ENCODE measurements at places on chromosomes 5 and 9.

DNA sequence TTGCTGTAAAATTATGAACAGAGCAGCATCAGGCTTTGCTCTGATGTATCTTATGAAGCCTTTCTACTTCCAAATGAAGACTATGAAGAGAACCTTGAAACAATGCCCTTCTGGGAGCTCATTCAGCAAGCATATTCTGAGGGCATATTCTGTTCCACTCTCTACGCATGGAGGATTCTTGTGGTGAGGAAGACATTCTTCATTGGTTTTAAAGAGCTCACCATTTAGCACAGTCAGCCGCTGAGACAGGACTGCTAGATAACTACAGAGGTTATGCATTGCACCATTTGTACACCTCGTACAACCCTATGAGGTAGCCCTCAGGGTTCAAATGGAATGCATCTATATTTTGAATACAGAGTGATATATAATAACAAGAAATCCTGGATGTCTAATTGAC, 61.0 kb downstream of the INVS start:
- no peaks in the 10 kb centered on the region for H3K27me3 ChIP-seq
- no peak for DNase-seq
- no peaks in the 10 kb centered on the region for H3K36me3 ChIP-seq
- H3K4me3 ChIP-seq = no peak overlapping the region
- no peaks in the 10 kb centered on the region for H3K4me1 ChIP-seq
- no peak overlapping the region for H3K27ac ChIP-seq

- no peaks in the 10 kb centered on the region for H3K4me1 ChIP-seq
- no peaks in the 10 kb centered on the region for H3K36me3 ChIP-seq
Observed at GRCh38 chr5:66242050-66242715, 98.1 kb downstream of the SREK1 start.

DNA sequence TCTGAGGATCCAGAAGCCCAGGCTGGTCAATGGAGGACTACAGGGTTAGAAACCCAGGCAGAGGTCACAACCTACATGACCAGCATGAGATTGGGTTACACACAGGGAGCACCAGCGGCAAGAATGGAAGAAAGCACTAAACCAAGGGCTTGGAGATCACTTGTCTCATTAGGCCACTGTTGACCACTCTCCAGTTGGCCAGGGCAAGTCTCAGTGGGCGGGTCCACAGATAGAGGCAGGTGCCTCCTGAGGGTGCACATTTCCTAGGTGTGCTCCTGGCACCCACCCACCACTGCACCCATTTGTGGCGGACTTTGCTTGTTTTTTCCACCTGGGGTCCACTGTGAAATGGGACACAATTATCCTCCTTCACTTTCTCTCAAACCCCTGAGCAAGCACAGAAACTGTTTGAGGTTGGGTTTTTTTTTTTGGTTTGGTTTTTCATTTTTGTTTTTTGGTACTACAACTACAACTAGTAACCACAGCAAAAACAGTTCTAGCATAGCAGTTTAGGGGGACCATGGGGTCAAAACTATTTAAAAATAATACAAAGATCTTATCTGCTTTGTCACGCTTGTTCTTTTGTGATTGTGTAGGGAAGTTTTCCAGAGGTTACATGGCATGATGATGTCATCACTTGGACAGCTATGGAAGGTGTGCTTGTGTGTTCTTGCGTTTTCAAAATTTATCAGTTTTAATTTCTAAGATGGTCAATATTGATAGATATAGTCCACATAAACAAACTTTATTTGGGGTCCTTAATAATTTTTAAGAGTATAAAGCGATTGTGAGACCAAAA, 6.1 kb downstream of the NPR2 start:
- no peak overlapping the region for H3K4me3 ChIP-seq
- no peaks in the 10 kb centered on the region for H3K4me1 ChIP-seq
- no peak for DNase-seq
- H3K27me3 ChIP-seq = no peaks in the 10 kb centered on the region
- no peaks in the 10 kb centered on the region for H3K36me3 ChIP-seq

DNA sequence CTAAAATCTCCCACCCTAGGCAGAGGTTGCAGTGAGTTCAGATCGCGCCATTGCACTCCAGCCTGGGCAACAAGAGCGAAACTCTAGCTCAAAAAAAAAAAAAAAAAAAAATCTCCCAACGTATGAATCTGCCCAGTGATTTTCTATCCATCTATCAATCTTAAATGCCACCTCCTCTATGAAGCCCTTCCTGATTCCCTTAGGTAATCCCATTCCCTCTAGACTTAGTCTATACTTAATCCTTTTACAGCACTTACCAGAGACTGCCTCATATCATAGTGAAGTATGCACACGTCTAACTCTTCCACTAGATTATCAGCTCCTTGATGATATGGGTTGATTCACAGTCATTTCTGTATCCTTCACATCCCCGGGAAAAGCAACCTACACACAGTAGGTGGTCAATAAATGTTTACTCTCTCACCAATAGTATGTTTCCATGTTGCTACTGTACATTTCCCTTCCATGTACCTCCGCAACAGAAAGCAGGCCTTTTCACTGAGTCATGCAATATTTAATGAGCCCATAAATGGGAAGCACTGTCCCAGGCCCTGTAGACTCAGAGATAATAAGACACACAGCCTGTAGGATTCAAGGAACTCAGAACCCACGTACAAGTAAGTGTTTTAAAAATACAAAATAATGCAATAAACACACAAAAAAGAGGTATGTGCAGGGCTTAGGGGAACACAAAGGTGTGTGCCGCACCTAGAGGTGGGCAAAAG, 1.2 kb downstream of the DROSHA start:
- peak overlapping the region; percentile 67 for H3K4me3 ChIP-seq
- peaks cover 6% of the 10 kb centered on the region for H3K36me3 ChIP-seq
- H3K27ac ChIP-seq = no peak overlapping the region
- peaks cover 5% of the 10 kb centered on the region for H3K4me1 ChIP-seq
- no peaks in the 10 kb centered on the region for H3K27me3 ChIP-seq
- DNase-seq = no peak

GRCh38 chr9:715743-716400, 125.6 kb upstream of the DMRT1 start:
- H3K36me3 ChIP-seq = no peaks in the 10 kb centered on the region
- H3K4me1 ChIP-seq = no peaks in the 10 kb centered on the region
- H3K27ac ChIP-seq = no peak overlapping the region
- no peaks in the 10 kb centered on the region for H3K27me3 ChIP-seq
- no peak for DNase-seq

GRCh38 chr5:143197260-143197656, 206.2 kb downstream of the NR3C1 start:
- H3K4me1 ChIP-seq = no peaks in the 10 kb centered on the region
- no peaks in the 10 kb centered on the region for H3K36me3 ChIP-seq
- DNase-seq = no peak
- no peak overlapping the region for H3K4me3 ChIP-seq
- no peak overlapping the region for H3K27ac ChIP-seq
- no peaks in the 10 kb centered on the region for H3K27me3 ChIP-seq

DNA sequence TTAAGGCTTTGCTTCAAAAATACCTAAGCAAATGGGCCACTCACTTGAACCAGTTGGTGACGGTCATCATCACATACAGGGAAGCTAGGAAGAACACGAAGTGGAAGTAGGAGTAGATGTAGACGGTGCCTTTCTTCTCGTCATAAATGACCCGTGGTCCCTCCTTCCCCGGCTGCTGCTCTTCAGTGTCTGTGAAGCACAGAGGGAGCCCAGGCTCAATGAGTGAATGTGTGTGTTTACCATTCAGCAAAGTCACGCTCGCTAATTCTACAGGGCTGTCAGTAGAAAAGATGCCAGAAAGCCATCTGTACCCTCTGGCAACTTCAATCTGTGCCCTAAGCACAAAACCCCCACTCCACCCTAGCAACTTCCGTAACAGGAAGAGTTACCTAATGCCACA, 109.8 kb downstream of the SERINC5 start:
- H3K27me3 ChIP-seq = no peaks in the 10 kb centered on the region
- no peak overlapping the region for H3K4me3 ChIP-seq
- H3K36me3 ChIP-seq = peaks cover 8% of the 10 kb centered on the region
- no peaks in the 10 kb centered on the region for H3K4me1 ChIP-seq
- H3K27ac ChIP-seq = no peak overlapping the region

- no peak overlapping the region for H3K27ac ChIP-seq
- H3K36me3 ChIP-seq = no peaks in the 10 kb centered on the region
- no peak overlapping the region for H3K4me3 ChIP-seq
- H3K4me1 ChIP-seq = no peaks in the 10 kb centered on the region
- DNase-seq = no peak
- no peaks in the 10 kb centered on the region for H3K27me3 ChIP-seq
Observed at GRCh38 chr5:25963251-25964008, 1075.0 kb downstream of the CDH9 start.

DNA sequence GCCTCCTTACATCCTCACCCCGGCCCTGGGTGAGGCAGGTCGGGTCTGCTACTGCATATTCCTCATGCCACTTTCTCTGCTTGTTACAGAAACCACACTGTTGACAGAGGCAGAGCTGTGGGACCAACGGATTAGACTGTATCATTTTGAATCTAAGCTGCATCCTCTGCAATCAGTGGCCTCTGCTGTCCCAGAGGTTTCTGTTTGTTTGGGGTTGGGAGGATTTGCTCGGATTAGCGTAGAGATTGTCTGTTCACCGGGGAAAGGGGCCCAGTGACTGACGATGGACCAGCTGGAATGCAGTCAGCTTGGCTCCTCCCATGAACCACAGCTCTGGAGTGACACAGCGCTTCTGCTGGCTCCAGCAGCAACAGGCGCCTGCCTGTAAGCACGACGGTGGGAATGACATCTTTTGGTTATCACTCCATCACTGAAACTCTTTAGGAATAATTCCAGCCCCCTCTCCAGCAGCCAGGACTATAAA, 37.3 kb upstream of the ADRA1B start:
- peak; percentile 55 for DNase-seq
- H3K36me3 ChIP-seq = no peaks in the 10 kb centered on the region
- no peaks in the 10 kb centered on the region for H3K27me3 ChIP-seq

GRCh38 chr9:134165357-134166315, 1.3 kb upstream of the RNU6ATAC start:
- H3K36me3 ChIP-seq = no peaks in the 10 kb centered on the region
- DNase-seq = no peak
- no peak overlapping the region for H3K27ac ChIP-seq

DNA sequence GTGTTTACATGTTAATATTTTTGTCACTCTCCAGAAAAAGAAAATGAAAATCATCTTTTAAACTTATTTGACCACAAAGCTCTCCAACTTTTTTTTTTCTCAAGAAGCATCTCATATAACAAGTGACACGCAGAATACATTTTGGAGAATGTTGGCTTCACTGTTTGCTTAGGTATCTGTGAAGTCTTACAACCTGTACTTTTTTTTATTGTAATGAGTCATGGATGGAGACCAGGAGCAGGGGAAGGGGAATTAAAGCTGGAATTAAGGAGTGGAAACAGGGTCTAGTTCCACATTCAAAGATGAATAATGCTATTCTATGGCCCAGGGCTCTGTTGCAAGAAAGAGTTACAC, 211.9 kb downstream of the MAN2A1 start:
- H3K27me3 ChIP-seq = no peaks in the 10 kb centered on the region
- H3K27ac ChIP-seq = no peak overlapping the region
- no peak for DNase-seq

- peaks cover 16% of the 10 kb centered on the region for H3K36me3 ChIP-seq
- H3K27ac ChIP-seq = no peak overlapping the region
- H3K27me3 ChIP-seq = no peaks in the 10 kb centered on the region
- H3K4me1 ChIP-seq = no peaks in the 10 kb centered on the region
- DNase-seq = no peak
Observed at GRCh38 chr5:150052956-150053712, 33.2 kb downstream of the CSF1R start.

DNA sequence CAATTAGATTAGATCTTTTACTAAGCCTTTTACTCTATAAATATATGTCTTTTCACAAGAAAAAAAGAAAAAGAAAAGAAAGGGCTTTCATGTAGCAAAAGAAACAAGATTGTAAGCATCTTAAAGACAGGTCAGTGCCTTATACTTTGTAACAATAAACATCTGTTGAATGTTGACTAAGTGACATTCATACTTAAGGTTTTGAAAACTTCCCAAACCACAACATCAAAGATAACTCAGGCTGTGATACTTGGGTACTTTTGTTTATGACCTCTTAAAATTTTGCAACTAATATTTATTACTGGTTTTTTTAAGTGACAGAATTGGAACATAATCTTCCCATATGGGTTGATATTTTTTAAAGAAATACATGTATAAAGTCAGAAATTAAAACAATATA, 7.4 kb downstream of the GRAMD2B start:
- DNase-seq = no peak
- H3K36me3 ChIP-seq = no peaks in the 10 kb centered on the region
- no peak overlapping the region for H3K27ac ChIP-seq
- no peak overlapping the region for H3K4me3 ChIP-seq

- no peak overlapping the region for H3K4me3 ChIP-seq
- DNase-seq = no peak
- H3K4me1 ChIP-seq = no peaks in the 10 kb centered on the region
- H3K27me3 ChIP-seq = no peaks in the 10 kb centered on the region
- H3K27ac ChIP-seq = no peak overlapping the region
Observed at GRCh38 chr5:168608821-168609220, 29.7 kb upstream of the PANK3 start.

DNA sequence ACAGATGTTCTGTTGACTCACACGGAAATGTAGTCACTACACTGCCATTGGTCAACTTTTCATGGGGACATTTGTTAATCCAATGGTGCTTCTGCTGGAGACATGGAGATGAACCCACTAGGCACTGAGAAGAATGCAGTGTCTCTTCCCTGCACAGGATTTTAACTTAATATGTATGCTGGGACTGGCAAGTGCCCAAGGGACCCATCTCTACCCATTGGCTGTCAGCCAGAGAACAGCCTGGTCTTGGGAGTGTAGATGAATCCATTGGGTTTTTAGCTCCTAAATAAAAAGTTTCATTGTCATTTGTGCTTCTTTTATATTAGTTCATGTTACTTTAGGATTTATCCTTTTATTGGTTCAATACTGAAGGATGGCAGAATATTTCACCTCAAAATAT, 195.8 kb upstream of the CDH6 start:
- no peak overlapping the region for H3K27ac ChIP-seq
- no peaks in the 10 kb centered on the region for H3K4me1 ChIP-seq
- no peaks in the 10 kb centered on the region for H3K36me3 ChIP-seq

DNA sequence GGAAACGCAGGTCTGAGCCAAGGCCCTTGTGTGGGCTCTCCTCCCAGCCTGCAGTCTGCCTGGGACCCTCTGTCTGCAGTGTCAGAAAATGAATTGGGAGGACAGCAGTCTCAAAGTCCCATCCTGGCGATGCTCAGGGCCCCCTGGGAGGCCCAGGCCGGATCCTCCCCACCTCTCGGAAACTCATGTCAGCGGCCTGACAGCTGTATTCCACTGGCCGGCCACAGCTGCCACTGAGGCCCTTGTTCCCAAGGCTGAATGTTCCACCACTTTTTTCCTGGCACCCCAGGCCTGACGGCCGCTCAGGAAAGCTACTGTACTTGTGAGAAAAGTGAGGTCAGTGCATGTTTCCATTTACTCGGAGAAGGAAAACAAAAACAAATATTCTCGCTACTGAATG, 180.0 kb downstream of the FGF18 start:
- DNase-seq = no peak
- no peaks in the 10 kb centered on the region for H3K27me3 ChIP-seq

DNA sequence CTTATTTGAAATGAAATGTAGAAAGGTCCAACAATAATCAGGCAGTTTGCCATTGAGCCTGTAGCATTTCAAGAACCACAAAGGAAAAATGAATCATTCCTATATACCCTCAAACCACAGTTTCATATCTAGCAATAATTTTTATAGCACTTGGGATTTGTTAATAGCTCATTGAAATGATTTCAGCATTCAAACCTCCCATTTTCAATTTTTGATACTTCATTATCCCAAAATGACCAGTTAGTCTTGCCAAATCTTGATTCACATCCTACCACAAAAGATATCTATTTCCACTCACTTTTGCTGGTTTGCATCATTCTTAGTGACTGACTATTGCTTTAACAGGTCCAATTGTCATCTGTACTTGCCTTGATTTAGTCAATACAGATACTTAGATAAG, 790.1 kb downstream of the TLE1 start:
- H3K27me3 ChIP-seq = no peaks in the 10 kb centered on the region
- H3K4me3 ChIP-seq = no peak overlapping the region
- H3K4me1 ChIP-seq = no peaks in the 10 kb centered on the region
- no peak overlapping the region for H3K27ac ChIP-seq
- DNase-seq = no peak

All from colonic mucosa (tissue), 4 donors.